ENCODE measurements at places on chromosomes 11 and 22.

- DNase-seq: no peak
These were observed at the start of gene BAIAP2L2 for GRCh38 chr22:38110008-38110862. TSS of gene BAIAP2L2 (minus strand) at chr22:38110684. CDS start at chr22:38110525, 159 bp downstream.

GRCh38 chr11:79259800-79260199 lies 181.0 kb downstream of the TENM4 start:
- no peak for DNase-seq

DNA sequence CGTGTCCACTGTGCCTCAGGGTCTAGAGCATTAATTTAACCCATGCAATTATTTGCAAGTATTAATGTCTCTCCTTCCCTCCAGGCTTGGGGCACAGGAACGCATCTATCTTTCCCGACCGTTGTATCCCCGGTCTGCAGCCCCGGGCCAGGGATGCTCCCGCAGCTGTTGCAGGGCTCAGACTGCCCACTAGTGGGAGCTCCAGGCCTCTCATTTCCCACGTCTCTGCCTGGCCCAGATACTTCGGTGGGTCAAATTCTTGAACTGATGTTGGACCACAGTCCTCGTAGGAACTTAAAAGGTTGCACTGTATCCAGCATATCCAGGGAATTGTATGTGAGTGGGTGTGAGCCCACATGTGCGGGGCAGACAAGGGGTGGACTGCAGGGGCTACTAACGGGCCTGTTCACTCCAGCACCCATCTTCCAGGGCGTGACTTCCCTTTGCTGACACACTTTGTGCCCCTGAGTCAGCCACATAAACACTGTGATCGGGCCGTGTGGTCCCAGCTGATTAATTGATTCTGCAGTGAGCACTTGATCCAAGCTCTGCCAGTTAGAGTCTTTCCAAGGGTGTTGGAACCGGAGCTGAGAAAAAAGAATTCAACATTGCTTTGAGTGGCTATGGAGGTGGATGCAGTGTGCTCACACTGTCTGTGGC lies 451.3 kb downstream of the TBC1D22A start:
- DNase-seq: no peak

DNA sequence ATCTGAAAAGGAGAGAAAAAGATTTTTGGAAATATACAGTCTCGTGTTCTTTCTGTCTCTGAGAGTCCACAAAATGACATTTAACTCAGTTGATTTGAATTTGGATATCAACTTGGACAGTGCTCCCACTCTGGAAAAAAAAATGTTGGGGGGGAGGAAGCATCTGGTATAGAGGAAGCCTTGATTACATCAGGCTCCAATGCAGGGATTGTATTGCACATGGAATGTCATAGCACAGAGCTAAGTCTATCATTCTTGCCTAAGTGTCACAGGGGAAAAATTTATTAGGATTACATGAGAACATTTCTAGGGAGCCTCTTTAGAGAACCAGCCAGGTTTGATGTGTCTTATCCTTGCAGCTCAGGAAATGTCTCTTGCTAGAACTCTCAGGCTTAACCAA lies 23.0 kb downstream of the MS4A6A start:
- DNase-seq: no peak

DNA sequence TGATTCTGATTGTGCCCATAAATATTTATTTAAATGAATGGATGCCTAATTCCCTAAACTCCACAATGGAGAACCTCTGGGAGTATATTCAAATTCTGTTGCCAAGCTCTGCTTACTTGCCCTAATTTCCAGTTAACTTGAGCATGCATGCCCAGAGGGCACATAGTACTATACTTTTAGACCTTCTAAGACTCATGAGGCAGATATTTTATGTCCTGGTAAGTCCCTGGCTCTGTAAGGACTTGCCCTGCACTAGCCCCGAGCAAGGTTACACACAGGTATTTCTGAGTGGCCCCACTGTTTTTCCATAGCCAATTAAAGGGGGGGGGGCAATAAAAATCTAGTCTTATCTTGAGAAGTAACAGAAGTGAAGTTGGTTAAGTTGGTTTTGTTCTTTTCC lies 21.1 kb upstream of the CAPRIN1 start:
- DNase-seq: no peak

DNA sequence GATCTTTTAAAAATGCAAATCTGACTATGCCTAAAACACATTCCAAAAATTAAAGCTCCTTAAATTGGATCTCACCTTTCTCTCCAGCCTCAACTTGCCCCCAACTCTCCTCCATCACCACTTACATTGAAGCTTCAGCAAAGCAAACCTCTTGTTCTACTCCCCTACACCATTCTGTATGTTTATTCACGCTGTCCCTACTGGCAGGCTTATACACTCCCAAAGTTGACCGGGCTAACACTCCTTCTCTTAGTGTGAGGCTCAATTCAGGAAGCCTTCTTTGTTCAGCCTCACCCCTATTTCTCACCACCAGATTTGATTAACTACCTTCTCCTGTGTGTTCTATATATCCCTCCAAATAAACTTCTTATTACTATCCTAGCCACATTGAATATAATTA lies 1.8 kb upstream of the GDPD4 start:
- DNase-seq: no peak

GRCh38 chr22:25970374-25970911 lies 198.8 kb upstream of the SEZ6L start:
- no peak for DNase-seq

DNA sequence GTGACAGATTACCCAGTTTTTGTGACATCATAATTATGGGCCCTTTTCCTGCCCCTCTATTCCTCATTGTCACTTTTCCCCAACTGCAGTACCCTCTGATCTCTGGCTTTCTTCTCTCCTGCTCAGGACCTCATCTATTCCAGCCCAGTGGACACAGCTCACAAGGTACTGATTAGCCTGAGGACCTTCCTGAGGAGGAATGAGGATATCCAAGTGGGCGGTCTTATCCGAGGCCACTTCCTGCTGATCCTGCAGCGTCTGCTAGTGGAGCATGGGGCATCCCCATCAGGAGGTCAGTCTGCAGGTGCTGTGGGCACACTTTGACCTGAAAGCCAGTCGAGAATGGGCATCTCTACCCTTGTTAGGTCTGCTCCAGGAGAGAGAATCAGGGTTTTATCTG lies 24.5 kb upstream of the CCDC134 start:
- DNase-seq: no peak

DNA sequence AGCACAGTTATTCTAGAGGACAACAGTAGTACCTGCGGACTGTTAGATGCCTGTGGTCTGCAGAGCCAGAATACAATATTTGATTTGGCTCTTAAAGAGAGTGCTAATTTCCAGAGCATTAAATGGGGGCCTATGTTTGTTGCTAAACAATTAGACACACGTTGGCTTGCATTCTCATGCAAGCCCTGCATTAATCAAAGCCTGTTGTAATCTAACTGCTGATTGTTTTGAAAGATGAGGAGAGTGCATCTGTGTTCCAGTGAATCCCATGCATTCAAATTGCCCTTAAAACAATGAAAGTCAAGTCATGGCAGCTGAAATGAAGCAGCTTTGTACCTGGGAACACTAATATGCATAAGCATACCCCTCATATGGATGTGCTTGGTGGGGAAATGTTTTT lies 419.4 kb downstream of the DYNC2H1 start:
- no peak for DNase-seq

Data from AG08396 (cell line).